Mammary microvascular endothelial cell (primary cell): ENCODE measurements at places on chromosomes 7 and 10. TPM values are rescaled to one million over a fixed set of nuclear protein-coding genes. Genes with fewer than 3 reads are reported as not detected.

ADAMTS14 gene
- total RNA-seq, result not detected in 2 replicates

SEMA3C gene
- not detected in 2 replicates for total RNA-seq

SEC24C gene
- 75.7 and 77.4 TPM in 2 replicates for total RNA-seq

LIPN gene
- total RNA-seq, result not detected in 2 replicates

GRID2IP gene
- not detected in 2 replicates for total RNA-seq

HYAL4 gene
- total RNA-seq, result 0.49 TPM in 1 of 2 replicates, not detected in the other

FFAR4 gene
- not detected in 2 replicates for total RNA-seq

PDGFA gene
- total RNA-seq, result 61.4 and 87.3 TPM in 2 replicates

ABCC2 gene
- total RNA-seq, result 0.07 and 0.49 TPM in 2 replicates

PSD gene
- not detected in 2 replicates for total RNA-seq

DOCK4 gene
- total RNA-seq, result 48.5 and 50.3 TPM in 2 replicates

CHN2 gene
- total RNA-seq, result 0.67 and 2.7 TPM in 2 replicates

LDB3 gene
- not detected in 2 replicates for total RNA-seq

LGI1 gene
- total RNA-seq, result not detected in 2 replicates

TET1 gene
- 0.40 and 0.69 TPM in 2 replicates for total RNA-seq

CRHR2 gene
- total RNA-seq, result not detected in 2 replicates

UFSP1 gene
- 2.8 and 4.8 TPM in 2 replicates for total RNA-seq

HECW1 gene
- not detected in 2 replicates for total RNA-seq

LIPM gene
- total RNA-seq, result not detected in 2 replicates

OR13A1 gene
- not detected in 2 replicates for total RNA-seq

HMX2 gene
- total RNA-seq, result not detected in 2 replicates

UCN3 gene
- not detected in 2 replicates for total RNA-seq

SLIT1 gene
- not detected in 2 replicates for total RNA-seq

TFEC gene
- total RNA-seq, result 8.3 and 10.9 TPM in 2 replicates

WNT2 gene
- total RNA-seq, result not detected in 2 replicates

RAMP3 gene
- total RNA-seq, result 7.0 and 8.8 TPM in 2 replicates

UTF1 gene
- not detected in 2 replicates for total RNA-seq

GCK gene
- total RNA-seq, result 0.39 TPM in 1 of 2 replicates, not detected in the other

TMEM213 gene
- not detected in 2 replicates for total RNA-seq

EBF3 gene
- 11.9 and 13.4 TPM in 2 replicates for total RNA-seq

ELMO1 gene
- total RNA-seq, result 13.6 and 20.4 TPM in 2 replicates

GFRA1 gene
- total RNA-seq, result 3.7 and 8.2 TPM in 2 replicates

SAP25 gene
- total RNA-seq, result not detected in 2 replicates

TUBAL3 gene
- total RNA-seq, result 0.07 and 0.20 TPM in 2 replicates

CALHM1 gene
- not detected in 2 replicates for total RNA-seq

ESYT2 gene
- 49.9 and 54.3 TPM in 2 replicates for total RNA-seq

ITPRID1 gene
- not detected in 2 replicates for total RNA-seq

TCF7L2 gene
- total RNA-seq, result 2.9 and 3.2 TPM in 2 replicates

TFAM gene
- 37.8 and 38.4 TPM in 2 replicates for total RNA-seq

JCAD gene
- 24.7 and 27.5 TPM in 2 replicates for total RNA-seq
